ENCODE measurements at places on chromosomes 4 and X.

GRCh38 chr4:88720451-88721428 is 23.1 kb upstream of the NAP1L5 start:
- DNase-seq = no peak

DNA sequence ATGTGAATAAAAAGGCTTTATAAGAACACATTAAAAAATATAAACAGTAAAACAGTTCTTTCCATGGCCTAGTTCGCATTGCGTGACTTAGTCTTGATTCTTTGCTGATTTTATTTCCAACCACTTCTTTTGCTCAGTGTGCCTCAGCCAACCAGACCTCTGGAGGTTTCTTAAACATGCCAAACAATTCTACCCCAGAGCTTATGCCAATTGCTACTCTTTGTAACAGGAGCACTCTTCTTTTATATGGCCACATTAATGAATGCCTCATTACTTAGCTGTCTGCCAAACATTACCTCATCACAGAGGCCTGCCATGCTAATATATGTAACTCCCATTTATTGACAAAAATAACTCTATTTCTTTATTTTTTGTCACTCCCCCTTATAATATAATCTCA is 202.3 kb downstream of the NDST4 start:
- DNase-seq = no peak

DNA sequence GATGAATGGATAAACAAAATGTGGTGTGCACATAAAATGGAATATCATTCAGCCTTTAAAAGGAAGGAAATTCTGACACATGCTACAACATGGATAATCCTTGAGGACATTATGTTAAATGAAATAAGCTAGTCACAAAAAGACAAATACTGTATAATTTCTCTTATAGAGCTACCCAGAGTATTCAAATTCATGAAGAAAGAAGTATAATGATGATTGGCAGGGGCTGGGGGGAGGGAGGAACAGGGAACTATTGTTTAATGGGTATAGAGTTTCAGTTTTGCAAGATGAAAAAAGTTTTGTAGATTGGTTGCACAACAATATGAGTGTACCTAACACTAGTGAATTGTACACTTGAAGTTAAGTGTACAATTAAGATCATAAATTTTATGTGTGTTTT is 153.9 kb upstream of the STK26 start:
- DNase-seq = no peak

DNA sequence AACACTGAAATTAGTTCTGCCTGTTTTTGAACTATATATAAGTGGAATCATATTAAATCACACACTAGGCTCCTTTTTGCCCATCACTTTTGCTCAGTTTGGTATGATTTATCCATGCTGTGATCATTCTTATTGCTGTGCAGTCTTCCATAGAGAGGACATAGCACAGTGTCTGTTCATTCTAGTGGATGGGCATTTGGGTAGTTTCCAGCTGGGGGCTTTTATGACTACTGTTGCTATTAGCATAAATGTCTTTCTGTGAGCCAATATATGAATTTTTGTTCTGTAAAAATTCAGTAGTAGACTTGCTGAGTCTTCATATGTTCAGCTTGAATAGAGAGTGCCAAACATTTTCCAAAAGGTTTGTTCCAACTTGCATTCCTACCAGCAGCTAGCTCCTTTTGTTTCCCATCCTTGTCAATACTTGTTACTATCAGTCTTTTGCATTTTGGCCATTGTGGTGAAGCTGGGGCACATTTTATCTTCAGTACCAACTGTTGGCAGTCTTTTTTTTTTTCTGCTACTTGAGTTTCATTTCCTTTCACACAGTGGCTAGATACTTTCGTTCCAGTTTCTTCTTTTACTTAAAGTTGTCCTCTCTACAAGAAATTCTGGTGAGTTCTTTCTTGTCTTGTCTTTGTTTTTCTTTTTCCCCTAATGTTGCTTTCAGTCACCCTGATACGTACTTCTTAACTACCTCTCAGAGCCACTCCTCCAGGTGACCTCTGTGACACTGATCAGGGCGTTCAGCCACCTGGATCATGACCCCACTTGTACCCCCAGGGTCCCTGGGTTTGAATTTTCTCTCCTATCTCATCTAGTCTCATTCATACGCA is 87.0 kb downstream of the ANXA3 start:
- DNase-seq = no peak

DNA sequence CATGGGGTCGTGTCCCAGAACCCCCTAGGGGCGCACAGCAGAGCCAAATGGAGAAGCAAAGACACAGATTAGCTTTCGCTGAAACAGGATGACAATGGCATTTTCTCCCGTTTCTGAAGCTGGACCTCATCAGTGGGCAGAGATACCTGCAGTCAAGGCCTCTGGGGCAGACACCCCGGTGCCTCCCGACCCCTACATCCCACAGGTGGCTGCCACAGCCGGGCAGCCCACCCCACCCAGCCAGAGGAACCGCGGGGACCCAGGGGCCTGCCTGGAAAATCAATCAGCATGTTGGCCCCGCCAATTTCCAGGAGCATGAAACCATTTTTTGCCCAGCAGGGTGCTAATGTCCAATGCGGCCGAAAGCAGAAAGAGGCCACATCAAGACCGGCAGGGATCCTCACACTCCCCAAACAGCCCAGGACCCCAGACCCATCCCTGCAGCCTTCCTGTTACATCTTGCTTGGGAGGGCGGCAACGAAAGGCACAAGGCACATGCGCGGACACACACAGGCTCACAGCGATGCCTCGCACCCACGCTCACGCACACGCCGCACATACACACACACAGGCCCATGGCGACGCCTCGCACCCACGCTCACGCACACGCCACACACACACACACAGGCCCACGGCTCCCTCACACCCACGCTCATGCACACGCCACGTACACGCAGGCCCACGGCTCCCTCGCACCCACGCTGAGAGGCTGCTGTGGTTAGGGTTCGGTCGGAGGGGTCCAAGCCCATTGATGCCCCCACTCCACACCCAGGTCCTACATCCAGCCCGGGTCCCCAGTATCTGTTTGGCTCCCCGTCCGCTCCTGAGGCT is 130.6 kb upstream of the NKX1-1 start:
- DNase-seq = no peak

DNA sequence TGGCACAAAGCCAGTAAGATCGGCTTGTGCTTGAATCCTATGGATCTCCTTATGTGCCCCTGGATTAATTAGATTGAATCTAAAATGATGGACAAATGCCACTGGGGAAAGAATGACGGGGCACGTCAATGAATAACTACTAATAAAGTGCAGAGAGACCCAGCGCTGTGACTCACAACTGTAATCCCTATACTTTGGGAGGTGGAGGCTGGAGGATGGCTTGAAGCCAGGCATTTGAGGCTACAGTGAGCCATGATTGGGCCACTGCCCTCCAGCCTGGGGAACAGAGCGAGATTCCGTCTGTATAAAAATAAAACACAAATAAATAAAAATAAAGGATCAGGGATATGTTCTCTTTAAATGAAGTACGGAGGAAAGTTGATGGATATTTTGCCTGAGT is 179.4 kb downstream of the DCHS2 start:
- DNase-seq = no peak

DNA sequence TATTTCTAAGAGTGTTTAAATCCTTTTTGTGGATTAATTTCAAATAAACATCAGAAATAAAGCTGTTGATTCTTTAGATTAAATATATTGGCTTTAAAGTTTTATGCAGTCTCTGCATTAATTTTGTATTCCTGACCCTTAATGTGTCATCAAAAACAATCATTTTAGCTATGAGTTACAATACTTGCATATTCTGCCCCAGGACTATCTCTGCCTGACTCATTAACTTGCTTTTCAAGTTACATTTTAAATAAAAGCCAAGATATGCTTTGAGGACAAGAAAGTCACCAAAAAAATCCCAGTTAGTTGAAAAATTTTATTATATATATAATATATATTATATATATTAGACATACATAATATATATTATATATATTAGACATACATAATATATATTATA is 208.7 kb downstream of the ADGRL3 start:
- no peak for DNase-seq

- no peak for DNase-seq
Measured at GRCh38 chr4:150518559-150518958, 63.4 kb upstream of the MAB21L2 start.

GRCh38 chr4:110107866-110108265 is 90.5 kb downstream of the ELOVL6 start:
- no peak for DNase-seq

- DNase-seq = no peak
Measured at GRCh38 chr4:77308843-77309242, 151.8 kb downstream of the CCNG2 start.

DNA sequence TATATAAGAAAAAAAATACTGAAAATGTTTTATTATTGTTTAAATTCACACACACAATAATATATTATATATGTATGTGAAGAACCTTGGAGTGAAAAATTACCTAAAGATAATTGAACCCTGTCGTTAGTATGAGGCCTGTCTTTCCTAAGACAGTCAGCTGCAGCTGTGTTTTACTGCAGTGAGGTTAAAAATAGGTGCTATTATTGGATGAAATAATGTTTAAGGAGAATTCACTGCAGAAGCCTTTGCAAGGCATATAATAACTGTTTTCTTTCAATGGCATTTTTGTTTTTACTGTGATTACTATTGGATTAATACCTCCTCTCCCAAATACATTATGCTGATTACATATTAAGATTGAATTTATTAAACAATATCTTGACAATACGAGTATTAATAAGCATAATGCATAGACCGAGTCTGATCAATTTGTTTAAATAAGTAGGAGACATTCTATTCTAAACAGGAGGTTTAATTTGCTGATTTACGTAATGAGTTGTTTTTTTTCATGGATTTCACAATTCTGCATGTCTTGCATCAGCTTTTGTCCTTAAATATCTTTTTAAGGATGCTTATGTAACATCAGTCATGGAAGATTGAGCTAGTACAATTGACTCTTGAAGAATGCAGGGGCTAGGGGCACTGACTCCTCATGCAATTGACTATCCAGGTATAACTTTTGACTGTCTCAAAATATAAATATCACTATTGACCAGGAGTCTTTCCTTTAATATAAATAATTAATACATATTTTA is 1181.1 kb upstream of the PCDH7 start:
- DNase-seq = no peak

DNA sequence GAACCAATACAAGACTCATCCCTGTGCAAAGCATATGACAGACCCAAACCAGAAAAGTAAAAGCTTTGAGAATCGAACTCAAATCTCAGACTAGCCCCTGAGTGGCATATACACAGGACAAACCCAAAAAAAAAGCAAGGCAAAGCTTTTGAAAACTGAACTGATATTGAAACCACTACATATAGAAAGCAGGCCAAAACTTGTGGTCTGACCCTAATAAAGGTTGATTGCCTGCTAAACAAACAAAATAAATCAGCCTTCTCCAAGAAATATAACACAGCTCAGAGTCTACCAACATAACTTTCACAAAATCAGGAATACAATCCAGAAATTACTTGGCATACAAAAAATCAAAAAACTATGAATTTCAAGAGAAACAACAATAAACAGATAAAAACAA is 40.3 kb downstream of the LRBA start:
- no peak for DNase-seq

DNA sequence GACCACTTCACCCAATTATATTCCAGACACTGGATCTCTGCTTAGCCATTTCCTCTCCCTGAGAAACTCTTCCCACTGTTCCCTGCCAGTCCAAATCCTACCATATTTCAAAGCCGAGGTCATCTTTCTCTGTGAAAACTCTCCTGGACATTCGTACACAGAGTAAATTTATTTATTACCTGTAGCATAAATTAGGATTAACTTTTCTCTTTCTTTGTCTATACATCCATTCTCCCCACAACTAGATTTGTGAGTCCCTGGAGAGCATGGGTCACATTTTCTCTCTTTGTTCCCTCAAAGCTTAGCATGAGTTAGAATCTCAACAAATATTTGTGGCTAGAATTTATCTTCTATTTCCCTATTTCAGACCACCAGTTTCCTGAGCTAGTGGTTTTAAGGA is 27.8 kb upstream of the SMIM10 start:
- no peak for DNase-seq

GRCh38 chrX:119237562-119237942 is 1.5 kb downstream of the PGRMC1 start:
- no peak for DNase-seq

DNA sequence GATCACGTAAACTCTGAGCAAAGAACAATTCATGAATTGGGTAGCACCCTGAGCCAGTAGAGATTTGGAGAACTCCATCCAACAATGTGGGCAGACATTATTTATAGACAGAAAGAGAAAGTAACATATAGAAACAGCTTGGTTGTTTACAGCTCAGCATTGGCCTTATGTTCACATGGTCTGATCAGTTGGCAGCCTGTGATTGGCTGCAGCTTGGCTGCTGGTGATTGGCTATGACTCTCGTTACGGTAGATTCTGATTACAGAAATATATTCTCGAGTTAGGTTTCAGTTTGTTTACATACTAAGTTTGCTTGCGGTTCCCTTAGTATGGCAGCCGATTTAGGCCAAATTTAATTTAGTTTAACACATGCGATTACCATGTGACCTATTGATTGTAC is 663.4 kb downstream of the RAPGEF2 start:
- no peak for DNase-seq

- no peak for DNase-seq
Measured at GRCh38 chrX:13502590-13502989, 66.8 kb upstream of the EGFL6 start.

DNA sequence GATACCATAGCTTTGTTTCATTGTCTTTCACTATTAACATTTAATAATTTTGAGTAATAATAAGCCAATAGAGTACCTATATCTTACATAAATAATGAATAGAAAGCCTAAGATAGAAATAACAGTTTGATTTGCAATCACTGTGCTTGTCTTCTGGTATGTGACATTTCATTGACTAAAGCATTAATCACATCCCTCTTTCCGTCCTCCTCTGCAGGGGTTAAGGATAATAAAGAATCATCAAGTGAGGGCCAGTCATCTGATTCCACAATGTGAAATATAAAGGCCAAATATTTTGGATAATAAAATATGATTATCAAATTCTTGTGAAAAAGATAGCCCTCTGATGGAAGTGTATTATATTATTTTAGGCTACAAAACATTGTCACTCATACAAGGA is 2073.4 kb downstream of the ARAP2 start:
- DNase-seq = no peak

DNA sequence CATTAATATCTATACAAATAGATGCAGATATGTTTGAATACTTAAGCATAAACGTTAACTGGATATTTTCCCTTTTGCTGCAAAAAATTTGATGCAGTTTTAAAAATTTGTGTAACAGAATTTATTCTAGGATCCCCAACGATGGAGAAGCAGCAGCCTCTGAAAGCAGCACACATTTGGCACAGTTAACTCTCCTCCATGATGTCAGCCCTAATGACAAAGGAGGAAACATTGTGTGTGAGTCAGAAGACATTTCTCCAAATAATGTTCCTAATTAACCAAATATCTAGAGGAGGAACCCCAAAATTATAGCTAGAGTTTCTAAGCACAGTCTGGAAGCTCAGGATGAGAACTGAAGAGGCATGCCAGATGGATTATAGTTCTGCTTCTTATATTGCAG is 281.9 kb upstream of the MAD2L1 start:
- no peak for DNase-seq

- DNase-seq = no peak
Measured at GRCh38 chrX:3711331-3711917, 2.0 kb downstream of the PRKX start.

Data from stimulated activated CD4-positive, alpha-beta T cell treated with anti-CD3 and anti-CD28 coated beads, Interleukin-4, amount 100 ng/mL, for 4 hours (primary cell).